SW 1271 (cell line): ENCODE measurements at places on chromosomes 7 and 10.
A peak's percentile ranks its signal among the peaks of the same experiment; 100 is the strongest.

DNA sequence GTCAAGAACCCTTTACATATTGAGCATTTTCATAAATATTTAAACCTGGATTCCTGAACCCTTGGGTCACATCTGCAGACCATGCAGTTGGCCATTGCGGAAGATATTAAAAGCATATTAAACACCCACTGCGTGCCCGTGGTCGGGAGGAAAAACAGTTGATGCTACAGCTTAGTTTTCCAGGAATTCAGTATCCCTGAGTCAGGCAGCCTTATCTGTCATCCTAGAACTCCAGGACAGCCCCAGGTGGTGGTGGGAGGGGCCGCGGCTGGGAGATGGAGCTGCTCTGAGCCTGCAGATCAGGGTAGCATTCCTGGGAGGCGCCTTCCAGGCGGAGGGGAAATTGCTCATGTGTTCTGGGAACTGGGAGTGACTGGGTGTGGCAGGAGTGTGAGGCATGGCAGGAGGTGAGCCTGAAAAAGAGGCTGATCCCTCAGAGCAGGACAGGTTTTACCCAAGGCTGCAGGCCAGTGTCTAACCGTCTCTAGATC, 222.9 kb upstream of the SH2B2 start:
- DNase-seq, result peak; percentile 9

DNA sequence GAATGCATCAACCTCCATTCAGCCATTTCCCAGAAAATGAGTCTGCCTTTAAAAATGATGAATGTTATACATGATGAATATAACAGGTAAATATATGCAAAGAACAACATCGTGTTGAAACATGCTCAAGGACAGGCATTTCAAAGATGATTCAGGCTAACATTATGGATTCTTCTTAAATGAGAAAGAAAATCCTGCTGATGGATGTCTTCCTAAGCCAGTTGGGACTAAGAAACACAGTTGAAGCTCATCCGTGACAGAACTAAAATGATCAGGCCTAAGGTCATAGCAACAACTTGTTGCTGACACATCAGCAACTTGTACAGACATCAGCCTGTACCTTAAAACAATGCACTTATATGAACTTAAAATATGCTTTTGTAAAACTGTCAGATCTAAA, 267.9 kb downstream of the MAGI2 start:
- DNase-seq, result no peak

- no peak for DNase-seq
Observed at GRCh38 chr7:152974577-152974976, 215.0 kb downstream of the ACTR3B start.

DNA sequence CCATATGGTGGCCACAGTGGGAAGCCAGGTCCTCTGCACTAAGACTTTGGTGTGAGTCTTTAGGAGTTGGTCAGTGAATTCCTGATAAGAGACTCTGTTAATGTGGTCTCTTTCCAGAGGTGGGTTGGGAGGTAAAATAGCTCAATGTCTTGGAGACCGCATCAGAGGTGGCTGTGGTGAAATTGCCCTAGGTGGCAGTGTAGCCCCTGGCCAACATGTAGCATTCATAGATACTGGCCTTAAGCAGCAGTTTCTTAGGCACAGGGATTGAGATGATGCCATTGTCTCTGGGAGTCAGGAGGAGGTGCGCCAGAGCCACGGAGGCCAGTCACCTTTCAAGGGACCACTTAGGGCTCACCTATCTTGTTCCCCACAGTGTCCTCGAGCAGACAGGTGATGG, 202.8 kb downstream of the CREB5 start:
- no peak for DNase-seq

DNA sequence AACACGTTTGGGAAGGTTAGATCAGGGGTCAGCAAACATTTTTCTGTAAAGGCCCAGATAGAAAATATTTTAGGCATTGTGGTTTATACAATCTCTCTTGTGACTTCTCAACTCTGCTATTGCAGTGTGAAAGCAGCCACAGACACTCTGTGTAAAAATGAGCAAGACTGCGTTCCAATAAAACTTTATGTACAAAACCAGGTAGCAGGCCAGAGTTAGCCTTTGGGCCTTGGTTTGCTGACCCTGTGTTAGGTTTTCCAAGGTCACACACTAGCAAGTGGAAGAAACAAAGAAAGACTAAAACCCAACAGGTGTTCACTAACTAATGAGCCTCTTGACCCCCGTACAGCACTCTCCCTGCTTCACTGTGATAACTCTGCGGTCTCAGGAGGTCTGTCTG, 14.9 kb upstream of the PAXIP1 start:
- DNase-seq, result no peak

DNA sequence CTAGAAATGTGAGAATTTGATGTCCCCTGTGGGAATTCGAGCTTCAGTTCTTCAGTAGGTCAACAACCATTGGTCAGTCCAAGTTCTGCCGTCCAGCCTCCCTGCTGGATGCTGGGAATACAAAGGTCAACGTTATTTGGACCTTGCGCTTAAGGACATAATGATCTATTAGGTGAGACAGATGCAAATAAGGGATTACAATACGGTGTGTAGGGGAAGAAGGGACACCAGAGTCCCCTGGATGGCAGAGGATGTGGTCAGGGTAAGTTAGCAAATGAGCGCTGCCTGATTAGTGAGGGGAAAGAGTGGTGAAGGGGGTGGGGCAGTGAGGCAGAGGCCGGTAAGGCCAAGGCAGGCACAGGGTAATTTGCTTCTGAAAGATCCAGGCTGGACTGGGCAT, 16.2 kb downstream of the CCNY start:
- no peak for DNase-seq

GRCh38 chr7:69599286-69599954, 1.1 kb downstream of the AUTS2 start:
- no peak for DNase-seq

GRCh38 chr7:3559278-3559677, 258.2 kb downstream of the SDK1 start:
- DNase-seq, result peak; percentile 8

DNA sequence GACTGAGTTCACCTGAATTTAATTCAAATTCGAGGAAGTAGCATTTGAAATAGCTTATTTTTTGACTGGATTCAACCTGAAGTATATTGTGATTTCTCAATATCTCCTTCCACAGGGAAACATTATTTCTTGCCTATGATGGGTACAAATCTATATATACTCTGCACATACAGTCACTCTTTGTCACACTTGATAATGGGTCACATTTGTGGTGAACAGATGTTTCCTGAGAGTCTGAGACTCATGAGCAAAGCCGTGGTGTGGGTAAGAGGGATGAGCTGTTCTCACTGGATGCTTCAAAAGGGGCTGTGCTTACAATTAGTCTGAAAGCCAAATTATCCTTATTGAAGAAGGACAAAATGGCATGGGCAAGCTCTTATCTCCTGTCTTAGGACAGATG, 18.0 kb upstream of the TBXAS1 start:
- no peak for DNase-seq

- DNase-seq, result no peak
Observed at GRCh38 chr10:17144757-17145156, 15.1 kb upstream of the CUBN start.

DNA sequence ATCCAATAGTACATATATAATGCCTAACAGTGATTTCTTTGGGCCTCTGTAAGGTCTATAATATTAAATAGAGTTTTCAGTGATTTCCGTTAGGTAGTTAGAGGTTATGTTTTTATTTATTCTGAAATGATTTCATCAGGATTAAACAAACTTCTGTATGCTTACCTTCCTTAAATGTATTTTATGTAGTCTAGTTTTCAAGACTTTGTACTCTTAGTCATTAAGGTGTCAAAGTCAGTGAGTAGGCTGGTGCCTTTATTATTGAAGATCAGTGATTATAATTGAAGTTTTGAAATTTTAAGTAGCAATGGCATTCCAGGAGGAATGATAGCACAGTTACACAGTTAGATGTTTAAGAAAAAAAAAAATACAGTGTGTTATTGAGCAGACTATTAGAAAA, 20.7 kb downstream of the GNAI1 start:
- no peak for DNase-seq

- DNase-seq, result no peak
Observed at GRCh38 chr10:32046151-32046550, 10.1 kb downstream of the KIF5B start.

DNA sequence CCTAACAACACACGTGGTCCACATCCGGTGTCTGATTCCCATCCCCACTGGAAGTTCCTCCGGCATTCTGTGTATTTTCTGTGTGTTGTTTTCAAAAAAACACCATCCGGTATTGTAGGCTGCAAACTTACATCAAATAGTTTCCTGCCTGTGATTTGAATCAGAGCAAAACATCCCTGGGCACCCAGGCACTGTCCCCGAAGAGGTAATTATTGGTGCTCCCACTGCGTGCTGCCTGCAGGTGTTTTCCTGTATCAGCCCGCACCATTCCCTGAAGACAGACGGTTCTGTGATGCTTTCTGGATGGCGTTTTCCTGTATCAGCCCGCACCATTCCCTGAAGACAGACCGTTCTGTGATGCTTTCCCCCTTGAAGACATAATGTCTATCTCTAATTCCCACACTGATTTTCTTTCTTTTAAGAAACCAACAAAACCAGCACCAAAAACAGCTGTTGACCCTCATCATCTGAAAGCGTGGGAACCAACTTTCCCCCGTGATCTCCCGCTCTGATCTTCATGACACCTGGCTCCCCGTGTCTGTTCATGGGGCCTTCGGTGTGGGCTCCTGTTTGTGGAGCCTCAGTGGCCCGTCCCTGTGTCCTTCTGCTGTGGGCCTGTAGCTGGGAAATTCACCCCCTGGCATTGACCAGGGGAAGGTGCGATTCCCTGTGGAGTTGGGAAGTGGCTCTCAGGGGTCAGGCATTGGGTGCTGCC, 205.3 kb downstream of the ADARB2 start:
- no peak for DNase-seq

DNA sequence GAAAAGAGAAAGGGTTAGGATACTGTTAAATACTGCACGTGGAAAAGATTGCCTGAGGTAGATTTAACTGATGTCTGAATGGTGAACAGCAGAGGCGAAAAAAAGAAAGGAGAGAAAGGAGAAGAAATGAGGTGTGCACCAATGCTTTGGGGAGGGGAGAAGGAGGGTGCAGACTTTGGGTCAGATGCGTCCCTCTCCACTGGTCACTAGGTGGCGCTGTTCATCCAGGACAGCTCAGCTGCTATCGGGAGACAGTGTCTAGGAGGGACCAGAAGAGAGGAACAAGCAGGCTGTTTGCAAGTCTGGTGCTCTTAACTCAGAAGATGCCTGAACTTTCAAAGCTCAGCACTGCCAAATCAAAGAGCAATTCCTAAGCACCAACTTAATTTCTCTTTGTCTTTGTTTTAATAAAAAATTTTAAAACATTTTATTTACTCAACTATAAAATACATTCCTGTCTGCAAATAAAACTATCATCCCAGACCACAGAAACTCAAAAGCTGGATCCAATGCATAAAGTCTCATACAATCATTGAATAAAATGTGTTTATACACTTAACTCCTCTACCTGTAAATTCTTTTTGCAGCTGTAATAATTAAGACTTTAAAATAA, 83.9 kb upstream of the PDLIM1 start:
- DNase-seq, result no peak

- DNase-seq, result peak; percentile 12
Observed at GRCh38 chr7:129829737-129830631, 122.8 kb downstream of the UBE2H start.

DNA sequence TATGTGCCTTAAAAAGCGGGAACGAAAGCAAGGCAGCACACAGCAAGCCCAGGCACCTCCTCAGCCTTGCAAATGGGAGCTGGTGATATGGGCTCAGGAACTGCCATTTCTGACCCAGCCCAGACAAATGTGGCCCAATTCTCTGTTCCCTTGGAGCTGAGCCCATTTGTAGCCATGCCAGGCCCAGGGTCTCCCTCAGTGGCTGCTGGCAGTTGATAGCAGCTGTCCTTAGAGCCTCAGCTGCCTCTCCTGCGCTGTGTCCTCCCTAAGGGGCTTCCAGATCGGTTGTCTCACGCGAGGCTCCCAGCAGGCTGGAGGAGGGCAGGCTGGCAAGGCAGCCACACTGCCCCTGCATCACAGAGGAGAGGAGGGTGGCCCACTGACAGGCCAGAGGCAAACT, 275.8 kb downstream of the KCNMA1 start:
- no peak for DNase-seq

GRCh38 chr7:116780521-116780920, 81.9 kb upstream of the CAPZA2 start:
- DNase-seq, result no peak

GRCh38 chr10:2351566-2351965, 614.2 kb upstream of the ADARB2 start:
- DNase-seq, result no peak

GRCh38 chr7:29749701-29750321, 56.5 kb upstream of the WIPF3 start:
- DNase-seq, result no peak

DNA sequence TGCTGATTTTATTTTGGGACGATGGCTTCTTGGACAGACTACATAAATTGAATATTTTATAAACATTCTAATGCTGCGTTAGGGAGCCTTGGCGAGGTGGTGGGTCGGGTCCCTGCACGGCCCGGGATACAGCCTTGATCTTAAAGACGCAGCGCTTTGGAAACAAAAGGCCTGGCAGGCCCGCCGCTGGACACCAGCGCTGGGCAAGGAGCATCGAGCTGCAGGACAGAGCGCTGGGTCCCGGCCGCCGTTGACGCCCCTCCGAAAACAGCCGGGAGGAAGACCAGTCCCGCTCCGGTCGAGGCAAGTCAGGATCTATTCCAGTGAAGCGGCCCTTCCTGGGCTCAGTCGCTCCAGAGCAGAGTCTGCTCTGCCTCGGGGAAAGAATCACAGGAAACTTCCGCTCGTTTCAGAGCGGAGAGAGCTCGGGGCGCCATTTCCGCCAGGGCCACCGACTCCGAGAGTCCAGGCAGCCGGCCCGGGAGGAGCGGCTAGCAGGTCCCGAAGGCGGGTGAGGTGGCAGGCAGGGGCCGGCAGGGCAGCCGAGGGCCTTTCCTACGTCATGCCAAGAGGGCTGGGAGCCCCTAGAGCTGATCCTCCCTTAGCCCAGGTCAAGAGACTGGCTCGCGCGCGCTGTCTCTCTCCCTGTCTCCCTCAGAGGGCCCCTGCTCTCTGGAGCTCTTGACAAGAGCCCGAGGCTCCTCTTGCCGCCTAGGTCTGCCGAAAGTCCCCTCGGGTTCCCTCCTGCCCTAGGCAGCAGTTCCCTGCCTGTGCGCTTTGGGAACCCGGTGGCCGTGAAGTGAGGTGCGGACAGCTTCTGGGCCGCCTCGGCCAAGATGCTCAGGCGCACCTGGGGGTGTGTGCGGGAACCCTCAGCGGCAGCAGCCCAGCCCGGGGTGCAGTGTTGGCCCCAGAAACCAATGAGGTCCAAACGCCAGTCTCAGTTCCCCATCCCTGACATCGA, 1.4 kb upstream of the DRGX start:
- DNase-seq, result no peak
